Activated T-cell treated with anti-CD3 and anti-CD28 coated beads, Interleukin-2, amount 50 U/mL, for 72 hours (primary cell): ENCODE measurements at places on chromosomes 4 and X. TPM values are rescaled to one million over a fixed set of nuclear protein-coding genes. Genes with fewer than 3 reads are reported as not detected.
A peak's percentile ranks its signal among the peaks of the same experiment; 100 is the strongest.

Gene ADRA2C
- not detected for total RNA-seq

DNA sequence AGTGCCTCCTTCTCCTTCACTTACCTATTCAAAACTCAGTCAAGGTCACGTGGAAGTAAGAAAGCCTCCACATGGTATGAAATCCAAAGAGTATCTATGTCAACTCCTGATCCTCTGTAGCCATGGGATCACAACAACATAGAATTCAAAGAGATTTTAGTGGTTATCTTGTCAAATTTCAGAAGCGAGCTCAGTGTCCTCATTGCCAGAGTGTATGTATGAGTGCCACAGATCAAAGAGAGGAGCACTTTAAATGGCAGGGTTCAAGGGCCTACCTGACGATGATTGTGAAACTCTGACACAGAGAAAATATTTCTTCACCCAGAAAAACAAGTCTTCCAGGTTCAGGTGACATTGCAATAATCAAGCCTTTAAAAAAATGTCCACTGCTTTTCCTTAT, 1.2 kb upstream of the ACE2 start:
- H3K36me3 ChIP-seq = peaks cover 2% of the 10 kb centered on the region
- no peak overlapping the region for H3K4me3 ChIP-seq
- H3K4me1 ChIP-seq = no peaks in the 10 kb centered on the region
- no peak overlapping the region for H3K27ac ChIP-seq
- no peak for DNase-seq
- peaks cover 50% of the 10 kb centered on the region for H3K27me3 ChIP-seq

Gene PSAPL1
- not detected for total RNA-seq

- H3K27ac ChIP-seq = no peak overlapping the region
- H3K4me1 ChIP-seq = peaks cover 72% of the 10 kb centered on the region
- no peaks in the 10 kb centered on the region for H3K27me3 ChIP-seq
- H3K36me3 ChIP-seq = peaks cover 2% of the 10 kb centered on the region
These were observed 22.7 kb downstream of the ADD1 start for GRCh38 chr4:2866160-2866861.

Gene MAGED4
- total RNA-seq = 0.86 TPM

Gene SEC31A
- 106 TPM for total RNA-seq

Gene TLR6
- 3.6 TPM for total RNA-seq

GRCh38 chr4:95362906-95363558, 185.7 kb downstream of the UNC5C start:
- no peak overlapping the region for H3K27ac ChIP-seq
- H3K36me3 ChIP-seq = no peaks in the 10 kb centered on the region
- DNase-seq = no peak
- no peaks in the 10 kb centered on the region for H3K4me1 ChIP-seq
- no peaks in the 10 kb centered on the region for H3K27me3 ChIP-seq

Gene RTL3
- total RNA-seq = not detected

- H3K36me3 ChIP-seq = no peaks in the 10 kb centered on the region
- peaks cover 7% of the 10 kb centered on the region for H3K4me1 ChIP-seq
- H3K4me3 ChIP-seq = no peak overlapping the region
- no peak for DNase-seq
- H3K27me3 ChIP-seq = peaks cover 21% of the 10 kb centered on the region
These were observed 100.6 kb downstream of the AKAP4 start for GRCh38 chrX:50100188-50100587.

- DNase-seq = no peak
- H3K27ac ChIP-seq = no peak overlapping the region
- H3K4me3 ChIP-seq = no peak overlapping the region
- peaks cover 5% of the 10 kb centered on the region for H3K4me1 ChIP-seq
These were observed 1.5 kb upstream of the CXCL2 start for GRCh38 chr4:74100531-74100930.

DNA sequence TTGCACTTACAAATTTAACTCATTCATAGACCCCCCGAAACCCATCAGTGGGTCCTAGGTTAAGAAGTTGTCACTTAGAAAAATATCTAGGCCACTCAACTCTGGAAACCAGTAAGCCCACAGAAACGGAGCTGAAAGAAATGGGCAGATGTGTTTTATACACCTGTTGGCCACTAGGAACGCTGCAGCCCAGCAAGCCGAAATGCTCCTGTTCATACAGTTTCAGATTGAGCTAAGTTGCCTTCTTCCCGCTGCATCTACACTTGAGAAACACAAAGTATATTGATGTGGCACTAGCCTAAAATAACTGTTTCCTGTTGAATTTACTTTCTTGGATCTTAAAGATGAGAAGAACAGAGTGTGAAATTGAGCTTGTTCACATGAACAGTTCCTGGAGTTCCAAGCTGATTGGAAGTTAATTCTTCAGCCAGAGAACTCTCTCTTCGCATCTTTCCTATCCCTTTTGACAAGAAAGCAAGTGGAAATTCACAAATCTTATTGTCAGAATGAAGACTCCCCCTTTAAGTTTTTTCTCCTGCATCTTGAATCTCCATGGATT, 174.1 kb downstream of the RBMX2 start:
- no peak overlapping the region for H3K27ac ChIP-seq
- H3K4me1 ChIP-seq = no peaks in the 10 kb centered on the region
- peak; percentile 31 for DNase-seq
- no peaks in the 10 kb centered on the region for H3K36me3 ChIP-seq
- H3K4me3 ChIP-seq = no peak overlapping the region

Gene ETDA
- not detected for total RNA-seq

Gene ARHGAP36
- not detected for total RNA-seq
